GM23338 (cell line): ENCODE measurements at places on chromosomes 12 and 14.
A peak's percentile ranks its signal among the peaks of the same experiment; 100 is the strongest.

DNA sequence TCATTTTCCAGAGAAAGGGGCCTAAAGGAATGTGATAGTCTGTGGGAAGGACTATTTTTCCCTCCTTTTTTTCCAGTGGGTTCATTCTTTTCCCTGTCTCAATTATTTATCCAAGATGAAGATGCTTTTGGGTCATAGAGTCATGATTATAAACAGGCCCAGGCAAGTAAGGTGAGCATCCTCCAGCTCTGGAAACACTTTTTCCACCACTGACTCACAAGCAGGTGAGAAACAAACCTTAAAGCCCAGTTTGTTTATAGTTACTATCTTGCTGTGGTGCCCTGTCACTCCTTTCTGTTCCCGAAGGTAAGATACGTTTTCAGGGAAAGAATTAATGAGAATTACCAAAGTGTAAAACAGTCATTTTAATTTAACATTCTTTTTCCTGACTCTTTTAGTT, 107.7 kb upstream of the IFNG-AS1 start:
- no peak for DNase-seq

DNA sequence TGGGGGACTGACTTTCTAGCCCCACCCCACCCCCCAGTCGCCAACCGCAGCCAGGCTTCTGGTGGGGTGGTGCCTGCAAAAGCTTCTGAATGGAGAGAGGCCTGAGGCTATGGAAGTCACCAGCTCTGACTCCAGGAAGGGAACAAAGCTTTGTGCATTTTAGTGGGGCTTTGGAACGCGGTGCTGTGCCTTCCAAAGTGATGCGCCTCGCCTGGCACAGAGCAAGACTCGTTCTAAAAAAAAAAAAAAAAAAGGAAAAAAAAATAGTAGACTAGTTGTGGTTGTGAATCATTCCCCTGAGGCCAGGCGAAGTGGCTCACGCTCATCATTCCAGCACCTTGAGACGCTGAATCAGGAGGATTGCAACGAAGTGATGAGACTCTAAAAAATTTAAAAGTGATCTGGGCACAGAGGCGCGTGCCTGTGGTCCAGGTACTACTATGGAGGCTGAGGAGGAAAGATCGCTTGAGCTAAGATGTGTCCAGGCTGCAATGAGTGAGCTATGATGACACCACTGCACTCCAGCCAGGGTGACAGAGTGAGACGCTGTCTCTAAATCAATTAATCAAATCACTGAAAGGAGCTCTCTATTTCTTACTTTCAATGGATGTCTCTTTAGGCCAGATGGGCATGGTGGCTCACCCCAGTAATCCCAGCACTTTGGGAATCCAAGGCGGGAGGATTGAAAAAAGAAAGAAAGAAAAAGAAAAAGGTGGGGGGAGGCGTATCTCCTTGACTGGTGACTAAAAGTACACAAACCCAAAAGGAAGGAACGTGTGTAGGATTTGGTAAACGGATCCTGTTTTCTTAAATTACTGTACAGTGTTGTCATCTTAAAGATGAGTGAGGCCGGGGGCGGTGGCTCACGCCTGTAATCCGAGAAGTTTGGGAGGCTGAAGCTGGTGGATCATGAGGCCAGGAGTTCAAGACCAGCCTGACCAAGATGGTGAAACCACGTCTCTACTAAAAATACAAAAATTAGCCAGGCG, 259.6 kb upstream of the ALG10B start:
- DNase-seq = peak; percentile 42

DNA sequence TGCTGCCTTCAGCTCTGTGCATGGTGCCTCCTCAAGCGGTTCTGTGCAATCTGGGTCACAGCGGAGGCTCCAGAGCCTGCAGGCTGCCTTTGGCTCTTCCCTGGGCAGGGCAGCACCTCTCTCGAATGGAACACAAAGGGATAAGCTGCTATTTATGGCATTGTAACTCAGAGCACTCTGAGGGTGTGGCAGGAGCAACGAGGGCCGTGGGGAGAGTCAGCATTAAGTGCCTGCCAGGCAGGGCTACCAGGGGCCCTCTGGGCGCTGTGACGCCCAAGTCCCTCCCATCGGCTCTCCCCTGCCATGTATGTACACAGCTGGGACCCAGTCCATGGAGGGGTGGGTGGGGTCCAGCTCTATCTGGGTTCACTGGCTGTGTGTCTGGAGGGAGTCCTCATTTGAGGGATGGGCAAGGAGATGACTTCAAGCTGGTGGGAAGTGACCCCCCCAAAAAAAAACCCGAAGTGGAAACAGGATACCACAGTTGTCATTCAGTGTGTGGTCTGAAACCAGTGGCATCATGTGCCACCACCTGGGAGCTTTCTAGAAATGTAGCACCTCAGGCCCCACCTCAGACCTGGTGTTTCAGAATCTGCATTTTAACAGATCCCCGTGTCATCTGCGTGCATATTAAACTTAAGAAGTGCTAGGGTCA, 44.0 kb upstream of the OAS1 start:
- DNase-seq = no peak

DNA sequence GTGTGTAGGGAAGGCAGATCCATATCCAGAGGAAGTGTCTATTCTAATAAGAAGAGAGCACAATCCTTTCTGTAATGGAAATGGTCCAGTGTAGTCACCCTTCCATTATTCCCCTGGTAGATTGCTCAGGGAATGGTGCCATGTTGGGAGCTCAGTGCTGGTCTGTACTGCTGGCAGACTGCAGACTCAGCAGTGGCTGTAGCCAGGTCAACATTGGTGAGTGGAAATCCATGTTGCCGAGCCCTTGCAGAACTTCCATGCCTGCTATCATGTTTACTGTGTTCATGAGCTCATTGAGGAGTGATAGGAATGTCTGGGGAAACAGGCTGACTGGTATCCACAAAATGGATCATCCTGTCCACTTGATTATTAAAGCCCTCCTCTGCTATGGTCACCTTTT, 128.7 kb downstream of the MIPOL1 start:
- DNase-seq = no peak

- no peak for DNase-seq
Observed at GRCh38 chr14:75430116-75430515, 2.3 kb downstream of the JDP2 start.

DNA sequence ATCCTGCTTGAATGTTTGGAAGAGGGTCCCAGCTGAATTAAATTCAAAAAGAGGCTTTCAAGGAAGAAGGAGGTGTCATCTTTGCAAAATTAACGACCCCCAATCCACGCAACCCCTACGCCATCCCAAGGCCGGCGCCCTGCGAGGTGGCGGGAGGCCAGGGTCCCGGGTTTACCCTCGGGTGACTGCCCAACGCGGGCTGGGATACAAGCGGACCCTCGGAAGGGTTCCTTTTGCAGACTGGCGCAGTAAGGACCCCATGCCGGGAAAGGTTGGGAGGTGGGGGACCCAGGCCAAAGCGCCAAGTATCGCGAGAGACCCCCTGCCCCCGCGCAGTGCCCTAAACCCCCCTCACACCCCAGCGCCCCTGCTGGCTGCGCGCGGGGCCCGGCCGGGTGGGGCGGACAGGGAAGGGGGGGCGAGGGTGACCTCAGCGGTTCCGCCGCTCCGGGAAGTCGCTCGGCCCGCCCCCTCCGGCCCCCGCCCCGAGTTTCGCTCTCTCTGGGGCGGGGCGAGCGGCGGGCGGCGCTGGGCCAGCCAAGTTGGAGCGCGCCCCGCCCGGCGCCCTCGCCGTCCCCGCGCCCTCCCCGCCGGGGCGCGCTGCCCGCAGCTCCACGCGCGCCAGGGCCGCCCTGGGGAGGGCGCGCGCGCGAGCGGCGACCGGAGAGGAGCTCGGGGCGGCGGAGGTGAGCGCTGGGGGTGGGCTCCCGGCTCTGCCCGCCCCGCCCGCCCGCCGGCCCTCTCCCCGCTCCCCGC, 708 bp upstream of the ZBTB42 start:
- DNase-seq = peak; percentile 85
